ENCODE measurements at places on chromosomes 5 and 9.

- no peaks in the 10 kb centered on the region for H3K27me3 ChIP-seq
- H3K36me3 ChIP-seq, result no peaks in the 10 kb centered on the region
- H3K4me3 ChIP-seq, result no peak overlapping the region
- H3K27ac ChIP-seq, result no peak overlapping the region
- DNase-seq, result no peak
These were observed 134.9 kb upstream of the MPDZ start for GRCh38 chr9:13414349-13414748.

DNA sequence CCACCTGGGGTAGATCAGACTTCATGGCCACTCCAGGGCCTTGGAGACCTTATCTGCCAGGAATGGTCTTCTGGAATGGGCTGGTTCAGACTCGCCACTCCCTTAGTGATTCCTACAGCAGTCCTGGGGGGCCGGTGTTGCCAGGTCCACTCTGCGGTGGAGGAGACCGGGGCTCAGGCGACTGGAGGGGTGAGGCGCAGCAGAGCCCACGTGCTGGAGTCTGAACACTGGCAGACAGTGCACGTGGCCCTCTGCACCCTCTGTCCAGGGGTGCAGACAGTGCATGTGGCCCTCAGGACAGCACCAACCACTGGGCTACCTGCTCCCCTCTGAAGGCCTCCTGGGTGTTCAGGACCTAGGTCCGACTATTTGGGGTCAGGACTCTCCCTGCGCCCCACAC lies 94.8 kb upstream of the PHYKPL start:
- no peaks in the 10 kb centered on the region for H3K27me3 ChIP-seq
- no peak for DNase-seq
- peaks cover 8% of the 10 kb centered on the region for H3K4me1 ChIP-seq
- H3K27ac ChIP-seq, result no peak overlapping the region
- no peak overlapping the region for H3K4me3 ChIP-seq

- H3K4me1 ChIP-seq, result no peaks in the 10 kb centered on the region
- H3K4me3 ChIP-seq, result no peak overlapping the region
- DNase-seq, result no peak
- H3K36me3 ChIP-seq, result no peaks in the 10 kb centered on the region
- no peak overlapping the region for H3K27ac ChIP-seq
These were observed 267.8 kb upstream of the CLINT1 start for GRCh38 chr5:158126442-158127405.

- no peaks in the 10 kb centered on the region for H3K36me3 ChIP-seq
- H3K4me1 ChIP-seq, result no peaks in the 10 kb centered on the region
- no peak overlapping the region for H3K4me3 ChIP-seq
- no peak for DNase-seq
These were observed 7.6 kb upstream of the ADGRV1 start for GRCh38 chr5:90550963-90551362.

DNA sequence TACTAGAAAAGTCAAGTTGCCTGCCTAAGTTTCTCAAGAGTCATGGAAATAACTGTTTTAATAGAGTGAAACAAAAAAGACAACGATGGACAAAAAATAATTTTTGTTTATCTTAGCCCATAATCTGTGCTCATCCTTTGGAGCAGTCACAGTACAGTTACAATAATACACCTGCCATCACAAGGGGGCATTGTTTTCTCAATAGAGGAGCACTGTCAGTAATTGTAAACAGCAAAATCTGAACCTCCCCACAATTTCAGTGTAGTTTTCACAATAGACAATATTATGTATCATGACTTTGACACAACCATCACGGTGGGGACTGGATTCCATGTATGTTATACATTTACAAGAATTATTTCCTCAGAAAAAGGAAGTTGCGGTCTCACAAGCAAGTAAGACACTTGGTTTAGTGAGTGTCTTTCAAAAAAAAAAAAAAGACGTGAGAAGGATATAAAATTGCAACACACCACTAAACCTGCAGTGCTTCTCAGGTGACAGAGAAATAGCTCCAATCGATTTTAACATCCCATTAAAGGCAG lies 586.3 kb downstream of the PTPRD start:
- no peaks in the 10 kb centered on the region for H3K36me3 ChIP-seq
- no peaks in the 10 kb centered on the region for H3K4me1 ChIP-seq
- H3K27me3 ChIP-seq, result no peaks in the 10 kb centered on the region
- H3K4me3 ChIP-seq, result no peak overlapping the region
- H3K27ac ChIP-seq, result no peak overlapping the region
- no peak for DNase-seq

GRCh38 chr5:2904399-2904798 lies 152.9 kb upstream of the IRX2 start:
- H3K27ac ChIP-seq, result no peak overlapping the region
- H3K4me1 ChIP-seq, result no peaks in the 10 kb centered on the region
- H3K27me3 ChIP-seq, result peaks cover 3% of the 10 kb centered on the region
- no peak overlapping the region for H3K4me3 ChIP-seq
- no peak for DNase-seq
- H3K36me3 ChIP-seq, result no peaks in the 10 kb centered on the region

GRCh38 chr9:33466565-33467495 lies 6.9 kb downstream of the NOL6 start:
- H3K4me3 ChIP-seq, result no peak overlapping the region
- H3K4me1 ChIP-seq, result peaks cover 12% of the 10 kb centered on the region
- H3K27me3 ChIP-seq, result no peaks in the 10 kb centered on the region
- no peak overlapping the region for H3K27ac ChIP-seq
- H3K36me3 ChIP-seq, result peaks cover 100% of the 10 kb centered on the region
- peak; percentile 84 for DNase-seq

- H3K4me3 ChIP-seq, result no peak overlapping the region
- H3K4me1 ChIP-seq, result peaks cover 2% of the 10 kb centered on the region
- H3K27me3 ChIP-seq, result no peaks in the 10 kb centered on the region
- no peaks in the 10 kb centered on the region for H3K36me3 ChIP-seq
These were observed 318.6 kb upstream of the PIK3R1 start for GRCh38 chr5:67896930-67897313.

GRCh38 chr5:89273289-89273688 lies 390.3 kb upstream of the MEF2C start:
- no peaks in the 10 kb centered on the region for H3K4me1 ChIP-seq
- H3K4me3 ChIP-seq, result no peak overlapping the region
- no peak overlapping the region for H3K27ac ChIP-seq
- H3K27me3 ChIP-seq, result peaks cover 3% of the 10 kb centered on the region
- no peak for DNase-seq
- no peaks in the 10 kb centered on the region for H3K36me3 ChIP-seq

GRCh38 chr5:138832218-138832617 lies 42.9 kb downstream of the LRRTM2 start:
- H3K27me3 ChIP-seq, result peaks cover 4% of the 10 kb centered on the region
- peaks cover 3% of the 10 kb centered on the region for H3K36me3 ChIP-seq
- H3K27ac ChIP-seq, result no peak overlapping the region
- no peak overlapping the region for H3K4me3 ChIP-seq

DNA sequence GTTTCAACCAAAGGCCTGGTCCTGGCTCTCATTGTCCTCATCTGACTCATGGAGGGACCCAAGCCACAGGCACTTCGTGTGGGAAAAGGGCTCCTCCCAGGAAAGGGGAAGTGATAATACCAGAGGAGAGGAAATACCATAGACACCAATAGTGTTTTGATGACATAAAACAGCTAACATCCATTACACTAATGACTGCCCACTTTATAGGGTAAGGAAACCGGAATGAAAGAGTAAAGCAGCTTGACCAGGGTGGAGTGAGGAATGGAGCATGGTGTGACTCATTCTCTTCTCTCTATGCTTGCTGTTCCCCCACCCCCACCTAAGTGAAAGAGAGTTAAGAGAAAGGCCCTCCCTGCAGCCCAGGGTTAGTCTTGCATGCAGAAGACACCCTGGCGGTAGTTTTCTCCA lies 67.4 kb upstream of the HRH2 start:
- DNase-seq, result no peak
- peaks cover 3% of the 10 kb centered on the region for H3K4me1 ChIP-seq
- no peaks in the 10 kb centered on the region for H3K36me3 ChIP-seq
- H3K27ac ChIP-seq, result no peak overlapping the region
- no peak overlapping the region for H3K4me3 ChIP-seq

All from activated T-cell treated with anti-CD3 and anti-CD28 coated beads, Interleukin-2, amount 50 U/mL, for 24 hours (primary cell).